DMS 273 treated with DMSO at 0.1 percent for 48 hours (cell line): ENCODE measurements at places on chromosomes 5 and 9.
A peak's percentile ranks its signal among the peaks of the same experiment; 100 is the strongest.

GRCh38 chr9:92679413-92680165, 9.7 kb upstream of the IPPK start:
- no peak for DNase-seq

DNA sequence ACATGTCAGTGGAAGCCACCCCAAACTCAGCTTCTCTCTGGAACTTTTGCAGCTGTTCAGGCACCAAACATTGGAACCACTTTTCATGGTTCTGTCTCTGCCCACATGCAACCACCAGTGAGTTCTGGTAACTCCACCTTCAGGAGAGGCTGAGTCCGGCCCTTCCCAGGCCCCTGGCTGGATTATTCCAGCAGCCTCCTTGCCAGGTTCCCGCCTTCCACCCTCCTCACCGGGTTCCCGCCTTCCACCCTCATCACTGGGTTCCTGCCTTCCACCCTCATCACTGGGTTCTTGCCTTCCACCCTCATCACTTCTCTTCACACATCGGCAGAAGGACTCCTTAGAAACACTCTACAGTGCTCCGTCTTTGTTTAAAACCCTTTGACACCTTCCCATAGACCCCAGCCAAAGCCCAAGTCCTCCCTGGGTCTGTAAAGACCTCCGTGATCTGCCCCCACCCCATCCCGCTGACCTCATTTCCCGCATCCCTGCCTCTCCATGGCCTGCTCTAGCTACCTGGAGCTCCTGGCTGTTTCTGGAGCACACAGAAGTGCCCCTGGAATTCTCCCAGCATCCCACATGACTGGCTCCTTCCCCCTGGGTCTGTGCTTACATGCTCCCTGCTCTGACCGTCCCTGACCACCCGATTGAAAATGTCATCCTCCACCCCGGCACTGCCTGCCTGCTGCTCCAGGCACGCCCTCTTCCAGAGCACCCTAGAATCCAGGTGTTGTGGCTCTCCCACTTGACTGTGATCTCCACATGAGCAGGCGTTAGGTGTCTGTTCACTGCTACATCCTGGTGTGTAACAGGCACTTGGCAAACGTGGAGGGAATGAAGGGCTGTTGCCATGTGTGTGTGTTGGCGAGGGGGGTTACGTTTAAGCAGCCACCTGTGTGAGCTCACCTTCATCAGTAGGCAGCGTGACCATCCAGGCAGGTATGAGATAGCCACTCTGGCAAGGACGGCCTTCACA, 17.7 kb downstream of the ROPN1L start:
- DNase-seq: no peak

DNA sequence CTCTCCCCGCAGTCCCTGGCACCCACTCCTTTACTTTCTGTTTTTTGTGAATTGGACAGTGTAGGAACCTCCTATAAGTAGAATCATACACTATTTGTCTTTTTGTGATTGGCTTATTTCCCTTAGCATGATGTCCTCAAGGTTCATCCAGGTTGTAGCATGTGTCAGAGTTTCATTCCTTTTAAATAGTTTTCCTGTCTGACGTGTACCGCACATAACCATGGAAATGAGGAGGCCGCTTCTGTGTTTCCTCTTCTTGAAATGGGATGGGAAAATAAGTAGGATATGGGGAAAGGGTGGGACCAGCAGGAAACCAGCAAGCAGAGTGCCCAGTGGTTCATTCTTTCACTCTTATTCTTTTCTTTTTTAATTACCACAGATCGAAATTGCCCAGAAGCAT, 72.6 kb upstream of the ENTREP1 start:
- DNase-seq: no peak

GRCh38 chr9:36150574-36151315, 14.2 kb downstream of the GLIPR2 start:
- DNase-seq: no peak

- DNase-seq: no peak
Measured at GRCh38 chr9:138104251-138105122, 226.9 kb downstream of the CACNA1B start.

DNA sequence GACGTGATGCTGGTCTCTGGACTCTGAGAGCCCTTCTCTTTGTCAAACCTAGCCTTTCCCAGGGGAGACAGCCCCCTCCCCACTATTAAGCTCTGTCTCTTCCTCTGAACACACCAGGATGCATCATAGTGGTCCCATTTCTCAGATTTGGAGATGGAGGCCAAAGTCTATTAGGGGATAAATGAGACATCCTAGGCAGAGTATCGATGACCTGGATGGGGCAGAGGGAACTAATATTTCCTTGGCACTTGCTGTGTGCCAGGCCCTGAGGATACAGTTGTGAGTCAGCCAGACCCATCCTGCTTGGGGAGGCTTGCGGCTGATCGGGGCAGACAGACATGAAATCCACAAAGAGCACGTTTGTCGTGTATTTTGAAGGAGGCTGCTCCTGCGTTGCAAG, 5.2 kb downstream of the DNM1 start:
- DNase-seq: no peak

DNA sequence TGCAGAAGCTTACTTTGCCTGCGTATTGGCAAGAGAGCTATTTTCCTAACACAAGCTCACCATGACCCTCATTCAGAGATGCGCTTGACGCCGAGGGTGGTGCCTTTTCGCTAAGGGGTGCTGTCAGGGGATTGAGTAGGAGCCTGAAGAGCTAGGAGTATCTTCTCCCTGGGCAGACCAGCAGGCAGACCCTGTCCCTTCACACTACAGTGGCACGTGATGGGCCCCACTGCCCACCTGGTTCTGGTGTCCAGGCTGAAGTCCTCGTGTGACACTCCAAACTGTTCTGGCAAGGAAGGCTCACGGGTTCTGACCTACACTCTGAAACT, 198.3 kb downstream of the AUH start:
- no peak for DNase-seq

DNA sequence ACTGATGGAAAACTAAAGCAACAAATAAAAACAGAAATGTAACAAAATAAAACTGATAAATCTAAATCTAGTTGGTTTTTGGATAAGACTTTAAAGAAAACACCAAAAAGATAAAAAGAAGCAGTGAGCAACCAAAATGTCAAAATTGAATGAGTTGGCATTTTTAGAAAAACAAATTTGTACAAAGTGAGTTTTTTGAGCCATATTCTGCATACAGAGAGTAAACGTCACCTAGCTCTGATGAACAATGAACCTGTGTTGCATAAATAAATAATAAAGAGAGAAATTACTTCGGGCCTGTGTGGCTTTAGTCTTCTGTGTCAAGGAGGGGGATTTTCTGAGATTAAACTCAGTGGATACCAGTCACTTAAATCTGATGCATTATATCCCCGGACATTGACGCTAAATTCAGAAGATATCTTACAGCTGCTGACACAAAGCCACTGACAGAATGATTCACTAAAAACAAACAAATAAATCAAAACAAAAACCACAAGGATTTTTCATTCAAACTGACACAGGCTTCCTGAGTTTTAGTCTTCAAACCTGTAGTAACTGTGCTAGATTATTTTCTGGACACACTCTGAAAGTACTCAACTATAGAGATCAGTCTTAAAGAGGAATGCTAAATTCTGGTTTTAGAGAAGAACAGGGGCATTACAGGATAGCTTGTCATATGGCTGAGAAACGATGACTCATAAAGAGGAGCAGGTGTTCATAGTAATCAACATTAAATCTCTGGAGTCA, 403.5 kb upstream of the ST8SIA4 start:
- DNase-seq: peak; percentile 27

- DNase-seq: no peak
Measured at GRCh38 chr5:72667708-72668107, 148.8 kb upstream of the TNPO1 start.

- DNase-seq: no peak
Measured at GRCh38 chr5:139460455-139460854, 2.1 kb downstream of the ECSCR start.

- no peak for DNase-seq
Measured at GRCh38 chr5:124537107-124537506, 209.3 kb downstream of the ZNF608 start.

DNA sequence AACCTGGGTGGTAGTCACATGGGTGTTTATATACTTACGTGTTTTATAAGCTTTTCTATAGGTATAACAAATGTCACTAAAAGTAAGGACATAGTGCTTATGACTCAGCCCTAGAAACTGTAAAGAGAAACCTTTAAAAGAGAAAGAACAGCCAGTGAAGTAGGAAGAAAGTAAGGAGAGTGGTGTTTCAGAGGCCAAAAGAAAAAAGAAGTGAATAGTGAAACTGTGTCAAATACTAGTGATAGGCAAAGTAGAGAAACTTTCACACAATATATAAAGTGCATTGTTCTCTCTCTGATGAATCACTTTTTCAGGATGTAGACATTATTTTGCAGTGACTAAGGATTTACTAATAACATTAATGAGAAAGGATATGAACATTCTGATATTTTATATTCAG, 74.2 kb upstream of the SUSD1 start:
- no peak for DNase-seq

- DNase-seq: no peak
Measured at GRCh38 chr5:154885439-154885838, 27.0 kb downstream of the CNOT8 start.

GRCh38 chr5:39262981-39263380, 43.6 kb upstream of the FYB1 start:
- DNase-seq: no peak

GRCh38 chr5:178465861-178466288, 124.3 kb downstream of the COL23A1 start:
- DNase-seq: no peak

GRCh38 chr9:5418481-5418880, 19.2 kb downstream of the PLGRKT start:
- no peak for DNase-seq

DNA sequence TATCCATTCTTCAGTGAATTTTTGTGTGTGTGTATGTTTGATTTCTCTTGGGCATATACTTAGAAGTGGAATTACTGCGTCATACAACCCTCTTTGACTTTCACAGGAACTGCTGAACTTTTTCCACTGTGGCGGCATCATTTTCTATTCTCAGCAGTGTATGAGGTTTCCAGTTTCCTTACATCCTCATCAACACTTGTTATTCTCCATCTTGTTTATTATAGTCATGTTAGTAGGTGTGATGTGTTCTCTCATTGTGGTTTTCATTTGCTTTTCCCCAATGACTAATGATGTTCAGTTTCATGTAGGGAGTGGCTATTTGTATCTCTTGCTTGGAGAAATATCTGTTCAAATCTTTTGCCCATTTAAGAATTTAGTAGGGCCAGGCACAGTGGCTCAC, 2.6 kb downstream of the ZNF79 start:
- DNase-seq: no peak

DNA sequence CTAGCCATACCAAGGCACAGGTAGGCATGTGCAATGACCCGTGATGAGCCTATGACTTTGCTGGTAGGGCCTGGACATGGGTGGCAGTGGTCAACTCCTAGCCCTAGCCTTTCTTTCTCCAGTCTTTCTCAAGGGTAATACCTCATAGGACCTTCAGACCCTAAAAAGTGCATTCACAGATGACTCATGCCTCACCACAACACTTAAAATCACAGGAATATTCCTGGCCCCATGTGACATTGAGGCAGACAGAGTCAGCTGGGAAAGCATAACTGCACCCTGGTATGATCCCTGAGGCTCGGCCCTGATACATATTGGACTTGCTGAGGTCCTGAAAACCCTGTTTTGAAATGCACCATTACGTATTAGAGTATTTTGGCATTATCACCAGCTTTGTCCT, 449.5 kb downstream of the HINT1 start:
- DNase-seq: no peak

DNA sequence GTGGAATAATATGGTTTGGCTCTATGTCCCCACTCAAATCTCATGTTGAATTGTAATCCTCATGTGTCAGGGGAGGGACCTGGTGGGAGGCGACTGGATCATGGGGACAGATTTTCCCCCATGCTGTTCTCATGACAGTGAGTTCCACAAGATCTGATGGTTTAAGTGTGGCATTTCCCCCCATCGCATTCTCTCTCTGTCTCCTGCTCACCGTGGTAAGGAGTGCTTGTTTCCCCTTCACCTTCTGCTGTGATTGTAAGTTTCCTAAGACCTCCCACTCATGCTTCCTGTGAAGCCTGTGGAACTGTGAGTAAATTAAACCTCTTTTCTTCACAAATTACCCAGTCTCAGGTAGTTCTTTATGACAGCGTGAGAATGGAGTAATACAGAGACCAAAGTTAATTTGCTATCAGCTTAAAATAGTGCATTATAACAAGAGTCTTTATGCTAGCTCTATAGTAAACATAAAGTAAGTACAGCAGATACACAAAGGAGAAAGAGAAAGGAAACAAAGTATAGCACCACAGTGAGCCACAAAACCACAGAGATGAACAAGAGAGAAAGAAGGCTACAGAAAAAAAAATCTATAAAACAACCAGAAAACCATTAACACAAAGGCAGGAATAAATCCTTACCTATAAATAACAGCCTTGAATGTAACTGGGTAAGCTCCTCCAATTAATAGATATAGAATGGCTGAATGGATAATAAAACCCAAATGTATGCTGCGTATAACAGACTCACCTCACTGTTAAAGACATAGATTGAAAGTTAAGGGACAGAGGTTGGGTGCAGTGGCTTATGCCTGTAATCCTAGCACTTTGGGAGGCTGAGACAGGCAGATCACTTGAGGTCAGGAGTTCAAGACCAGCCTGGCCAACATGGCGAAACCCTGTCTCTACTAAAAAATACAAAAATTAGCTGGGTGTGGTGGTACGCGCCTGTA, 39.7 kb downstream of the RAPGEF6 start:
- no peak for DNase-seq

- DNase-seq: no peak
Measured at GRCh38 chr9:4979239-4979638, 5.8 kb upstream of the JAK2 start.

DNA sequence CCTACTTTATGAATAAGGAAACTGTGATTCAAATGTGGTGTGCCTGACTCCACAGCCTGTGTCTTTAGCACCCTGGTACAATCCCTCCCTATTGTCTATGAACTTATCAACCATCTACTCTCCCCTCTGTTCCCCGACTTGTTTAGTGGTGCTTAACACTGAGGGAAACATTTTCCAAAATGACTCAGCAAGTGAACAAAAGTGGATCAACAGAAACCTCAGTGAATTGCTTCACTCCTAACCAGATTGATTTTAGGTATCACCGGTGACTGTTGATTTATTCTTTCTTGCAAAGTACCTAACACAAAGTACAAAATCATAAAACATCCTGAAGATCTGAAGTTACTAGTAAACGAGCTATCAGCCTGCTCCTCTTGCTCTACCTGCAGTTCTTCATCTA, 42.1 kb upstream of the RAPGEF6 start:
- no peak for DNase-seq
